ENCODE measurements at places on chromosomes 12 and 14.

- DNase-seq = no peak
Measured at GRCh38 chr14:49857427-49858003, 4.9 kb upstream of the NEMF start.

- no peak for DNase-seq
Measured at GRCh38 chr12:12609692-12610091, 2.0 kb upstream of the CREBL2 start.

DNA sequence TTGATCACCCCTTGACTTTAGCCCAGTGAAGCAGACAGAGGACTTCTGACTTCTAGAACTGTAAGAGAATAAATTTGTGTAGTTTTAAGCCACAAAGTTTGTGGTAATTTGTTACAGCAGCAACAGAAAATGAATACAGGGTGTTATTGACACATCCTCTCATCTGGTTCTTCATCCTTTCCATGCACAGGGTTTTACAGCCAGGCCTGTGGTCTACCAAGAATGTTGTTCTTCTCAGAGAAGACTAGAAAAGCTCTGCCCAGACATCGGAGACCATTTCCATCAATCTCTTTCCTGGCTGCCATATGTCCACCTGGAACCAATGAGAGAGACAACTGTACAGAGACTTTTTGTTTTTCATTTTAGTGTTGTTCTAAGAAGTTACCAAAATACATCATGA, 308.2 kb upstream of the AMIGO2 start:
- no peak for DNase-seq

DNA sequence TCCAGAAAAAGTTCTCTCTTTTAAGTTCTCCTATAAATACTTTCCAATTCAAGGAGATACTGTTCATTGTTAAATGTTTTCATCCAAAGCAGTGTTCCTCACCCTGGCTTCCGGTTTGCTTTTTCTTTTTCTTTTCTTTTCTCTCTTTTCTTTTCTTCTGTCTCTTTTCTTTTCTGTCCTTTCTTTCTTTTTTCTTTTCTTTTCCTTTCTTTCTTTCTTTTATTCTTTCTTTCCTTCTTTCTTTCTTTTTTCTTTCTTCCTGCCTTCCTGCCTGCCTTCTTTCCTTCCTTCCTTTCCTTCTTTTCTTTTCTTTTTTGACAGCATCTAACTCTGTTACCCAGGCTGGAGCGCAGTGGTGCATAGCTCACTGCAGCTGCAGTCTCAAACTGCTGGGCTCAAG, 75.8 kb downstream of the PPM1A start:
- no peak for DNase-seq

DNA sequence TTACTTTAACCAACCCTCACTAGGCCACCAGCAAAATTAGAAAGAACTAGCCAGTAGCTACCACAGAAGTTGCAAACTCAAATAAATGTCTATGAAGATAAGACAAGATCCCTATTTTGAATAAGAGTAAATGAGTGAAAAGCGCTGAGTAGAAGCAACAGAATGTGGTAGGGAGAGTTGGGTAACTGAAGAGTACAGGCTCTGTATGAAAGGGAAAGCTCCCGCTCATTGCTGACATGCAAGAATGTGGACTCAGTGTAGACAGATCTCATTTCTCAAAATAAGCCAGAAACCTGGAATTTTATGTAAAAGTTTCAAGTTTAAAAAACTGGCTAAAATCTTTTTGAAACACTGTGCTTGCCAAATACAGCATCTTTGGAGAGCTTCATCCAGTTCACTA, 63.9 kb downstream of the NAV3 start:
- DNase-seq = no peak

DNA sequence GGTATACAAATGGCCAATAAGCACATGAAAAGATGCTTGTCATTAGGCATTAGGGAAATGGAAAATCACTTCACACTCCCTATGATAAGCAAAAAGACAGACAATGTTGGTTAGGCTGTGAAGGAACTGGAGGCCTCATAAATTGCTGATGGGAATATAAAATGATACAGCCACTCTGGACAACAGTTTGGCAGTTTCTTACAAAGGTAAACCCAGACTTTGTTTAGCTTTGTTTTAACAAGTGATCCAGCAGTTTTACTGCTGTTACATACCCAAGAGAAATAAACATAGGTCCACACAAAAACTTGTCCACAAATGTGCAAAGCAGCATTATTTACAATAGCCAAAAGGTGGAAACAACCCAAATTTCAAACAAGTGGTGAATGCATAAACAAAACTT, 5.4 kb downstream of the RPS6KA5 start:
- DNase-seq = no peak

DNA sequence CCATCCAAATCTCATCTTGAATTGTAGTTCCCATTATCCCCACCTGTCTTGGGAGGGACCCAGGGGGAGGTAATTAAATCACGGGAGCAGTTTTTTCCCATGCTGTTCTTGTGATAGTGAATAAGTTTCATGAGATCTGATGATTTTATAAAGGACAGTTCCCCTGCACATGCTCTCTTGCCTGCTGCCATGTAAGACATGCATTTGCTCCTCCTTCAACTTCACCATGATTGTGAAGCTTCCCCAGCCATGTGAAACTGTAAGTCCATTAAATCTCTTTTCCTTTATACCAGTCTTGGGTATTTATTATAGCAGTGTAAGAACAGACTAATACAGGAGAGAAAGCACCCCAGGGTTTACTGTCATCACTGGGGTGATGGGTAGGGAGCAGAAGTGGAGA, 220.4 kb upstream of the NUDT4 start:
- DNase-seq = no peak

- DNase-seq = no peak
Measured at GRCh38 chr14:32453857-32454810, 125.0 kb downstream of the AKAP6 start.

- no peak for DNase-seq
Measured at GRCh38 chr12:66698558-66698957, 19.7 kb upstream of the GRIP1 start.

- DNase-seq = no peak
Measured at GRCh38 chr12:29656762-29657538, 126.8 kb downstream of the TMTC1 start.

DNA sequence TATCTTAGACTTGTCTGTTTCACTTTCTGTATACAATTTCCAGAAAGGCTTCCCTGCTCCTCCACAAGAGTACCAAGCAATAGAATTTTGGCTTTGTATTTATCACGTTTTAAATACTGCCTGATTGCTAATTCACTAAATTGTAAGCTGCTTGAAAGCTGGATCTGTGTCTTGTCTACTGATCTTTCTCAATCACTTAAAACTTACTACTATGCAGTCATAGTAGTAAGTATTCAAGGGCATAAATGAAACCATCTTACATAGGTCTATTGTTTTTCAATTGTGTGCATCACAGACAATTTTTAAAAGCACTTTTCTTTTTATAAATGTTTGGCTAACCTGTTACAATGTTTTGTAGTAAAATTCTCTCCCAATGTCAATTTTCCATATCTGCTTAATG, 1.2 kb upstream of the GLIPR1L2 start:
- no peak for DNase-seq

- DNase-seq = no peak
Measured at GRCh38 chr14:52538623-52539022, 13.7 kb downstream of the TXNDC16 start.

DNA sequence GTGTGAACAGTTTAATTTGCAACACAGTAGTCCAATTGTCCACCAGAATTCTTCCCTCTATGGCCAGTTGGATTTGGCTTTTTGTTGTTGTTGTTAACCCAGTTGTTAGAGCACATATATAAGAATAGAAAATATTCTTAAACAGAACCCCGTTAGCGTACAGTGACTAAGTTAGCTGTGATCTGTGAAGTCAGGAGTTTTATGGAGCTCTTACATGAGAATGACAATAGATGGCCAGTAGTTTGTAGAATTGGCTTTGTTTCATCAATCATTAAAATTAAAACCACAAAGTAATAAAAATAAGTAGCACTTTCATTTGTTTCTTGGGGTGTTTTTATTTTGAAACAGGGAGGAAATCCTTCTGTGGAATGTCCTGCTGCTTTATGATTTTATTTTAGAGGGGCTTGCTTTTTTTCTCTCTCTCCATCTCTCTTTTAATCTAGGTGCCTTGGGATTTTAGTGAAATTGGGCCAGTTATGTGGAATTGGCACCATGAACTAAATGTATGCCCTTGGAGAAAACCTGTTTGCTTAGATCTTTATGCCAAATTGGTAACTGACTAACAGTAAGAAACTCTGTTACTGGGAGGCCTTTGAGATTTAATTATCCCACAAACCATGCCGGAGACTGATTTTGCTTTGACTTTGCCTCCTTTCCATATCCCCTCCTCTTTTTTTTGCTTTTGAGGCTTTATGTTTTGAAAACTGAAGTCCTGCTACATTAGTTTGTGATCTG, 22.9 kb downstream of the FBXW8 start:
- no peak for DNase-seq

DNA sequence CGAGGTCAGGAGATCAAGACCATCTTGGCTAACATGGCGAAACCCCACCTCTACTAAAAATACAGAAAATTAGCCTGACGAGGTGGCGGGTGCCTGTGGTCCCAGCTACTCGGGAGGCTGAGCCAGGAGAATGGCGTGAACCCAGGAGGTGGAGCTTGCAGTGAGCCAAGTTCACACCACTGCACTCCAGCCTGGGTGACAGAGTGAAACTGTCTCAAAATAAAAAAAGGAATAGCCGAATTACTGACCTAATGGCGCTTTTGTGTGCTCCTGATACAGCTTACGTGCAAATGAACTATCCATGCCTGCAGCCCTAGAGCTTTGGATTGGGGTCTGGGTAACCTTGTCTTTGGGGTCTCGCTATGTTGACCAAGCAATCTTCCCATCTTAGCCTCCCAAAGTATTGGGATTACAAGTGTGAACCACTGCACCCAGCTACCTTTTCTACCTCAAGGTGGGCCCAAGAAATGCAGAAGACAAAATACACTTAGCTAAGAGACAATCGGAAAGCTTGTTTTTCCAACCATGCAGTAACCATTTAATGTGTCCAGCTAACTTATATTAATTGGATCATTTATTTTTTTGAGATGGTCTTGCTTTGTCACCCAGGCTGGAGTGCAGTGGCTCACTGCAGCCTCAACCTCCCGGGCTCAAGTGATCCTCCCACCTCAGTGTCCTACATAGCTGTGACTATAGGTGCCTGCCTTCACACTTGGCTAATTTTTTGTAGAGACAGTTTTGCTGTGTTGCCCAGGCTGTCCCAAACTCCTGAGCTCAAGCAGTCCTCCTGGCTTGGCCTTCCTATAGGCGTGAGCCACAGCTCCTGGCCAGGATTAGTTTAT, 5.5 kb downstream of the PABPN1 start:
- no peak for DNase-seq

All from Right ventricle myocardium inferior (tissue), 1 donor.